ENCODE measurements at places on chromosomes 11 and 22.

DNA sequence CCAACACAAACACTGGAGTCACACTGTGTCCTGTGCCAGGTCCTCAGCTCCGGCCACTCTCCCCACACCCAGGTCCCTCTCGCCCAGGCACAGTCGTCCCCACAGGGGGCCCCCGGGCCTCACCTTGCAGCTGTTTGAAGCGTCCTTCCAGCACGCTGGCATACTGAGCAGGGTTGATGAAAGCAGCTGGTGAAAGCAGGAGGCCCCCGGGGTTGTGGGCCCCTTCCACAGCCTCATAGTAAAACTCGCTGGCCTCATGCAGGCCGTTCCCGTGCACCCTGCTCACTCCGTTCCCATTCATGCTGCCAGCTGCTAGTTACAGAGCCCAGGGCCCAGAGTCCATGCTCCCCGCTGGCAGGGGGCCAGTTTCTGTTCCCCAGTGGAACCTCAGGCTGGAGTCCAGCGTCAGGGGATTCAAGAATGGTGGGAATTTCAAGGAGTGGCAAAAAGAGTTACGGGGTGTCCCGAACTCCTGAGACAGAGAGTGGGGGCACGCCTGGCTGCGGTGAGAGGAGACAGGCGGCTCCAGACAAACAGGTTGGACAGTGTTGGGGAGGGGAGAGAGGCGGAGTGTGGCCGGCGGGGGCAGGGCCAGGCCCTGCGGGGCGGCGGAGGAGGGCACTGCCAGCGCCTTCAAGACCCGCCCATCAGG, 10.6 kb downstream of the SPTBN2 start:
- no peak for DNase-seq

DNA sequence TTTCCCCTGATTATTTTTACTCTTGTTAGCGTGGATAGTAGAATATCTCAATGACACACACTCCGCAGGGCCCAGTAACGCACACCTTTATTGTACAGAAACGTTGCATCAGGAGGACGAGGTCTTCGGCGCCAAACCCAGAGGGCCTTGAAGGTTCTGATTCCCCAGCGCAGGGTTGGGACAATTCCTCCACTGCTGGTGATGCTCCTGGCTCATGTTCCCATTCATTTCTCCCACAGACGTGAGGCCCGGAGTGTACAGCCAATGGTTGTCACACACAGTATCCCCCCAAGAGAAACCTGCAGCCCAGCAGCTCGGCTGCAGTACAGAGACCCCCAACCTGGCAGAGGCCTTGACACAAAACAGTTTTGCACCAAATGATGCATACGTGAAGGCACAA, 6.1 kb upstream of the ANO1 start:
- peak; percentile 17 for DNase-seq

DNA sequence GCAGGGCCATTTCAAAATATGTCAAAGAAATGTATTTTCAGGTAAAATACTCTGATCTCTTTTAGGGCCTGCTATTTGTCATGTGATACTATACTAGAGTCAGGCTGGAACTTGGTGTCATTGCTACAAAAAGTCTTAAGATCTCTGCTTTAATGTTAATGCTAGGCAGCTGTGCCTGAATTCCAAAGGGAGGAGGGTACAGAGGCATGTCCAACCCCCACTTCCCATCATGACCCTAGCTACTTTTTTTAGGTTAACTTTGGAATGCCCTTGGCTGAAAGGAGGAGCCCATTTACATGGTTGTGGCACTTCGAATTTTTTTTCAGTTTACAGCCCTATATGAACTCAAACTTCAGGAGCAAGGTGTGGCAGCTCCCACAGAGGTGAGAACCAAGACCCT, 58.1 kb downstream of the OSBP2 start:
- no peak for DNase-seq

- peak; percentile 47 for DNase-seq
Measured at GRCh38 chr11:58788355-58789023, 56.0 kb downstream of the GLYATL2 start.

- DNase-seq: peak; percentile 71
Measured at GRCh38 chr22:35367331-35367886, 13.5 kb upstream of the HMOX1 start.

- DNase-seq: no peak
Measured at GRCh38 chr11:12546660-12547059, 127.6 kb upstream of the TEAD1 start.

GRCh38 chr11:59678813-59679165, 10.0 kb upstream of the PATL1 start:
- no peak for DNase-seq

DNA sequence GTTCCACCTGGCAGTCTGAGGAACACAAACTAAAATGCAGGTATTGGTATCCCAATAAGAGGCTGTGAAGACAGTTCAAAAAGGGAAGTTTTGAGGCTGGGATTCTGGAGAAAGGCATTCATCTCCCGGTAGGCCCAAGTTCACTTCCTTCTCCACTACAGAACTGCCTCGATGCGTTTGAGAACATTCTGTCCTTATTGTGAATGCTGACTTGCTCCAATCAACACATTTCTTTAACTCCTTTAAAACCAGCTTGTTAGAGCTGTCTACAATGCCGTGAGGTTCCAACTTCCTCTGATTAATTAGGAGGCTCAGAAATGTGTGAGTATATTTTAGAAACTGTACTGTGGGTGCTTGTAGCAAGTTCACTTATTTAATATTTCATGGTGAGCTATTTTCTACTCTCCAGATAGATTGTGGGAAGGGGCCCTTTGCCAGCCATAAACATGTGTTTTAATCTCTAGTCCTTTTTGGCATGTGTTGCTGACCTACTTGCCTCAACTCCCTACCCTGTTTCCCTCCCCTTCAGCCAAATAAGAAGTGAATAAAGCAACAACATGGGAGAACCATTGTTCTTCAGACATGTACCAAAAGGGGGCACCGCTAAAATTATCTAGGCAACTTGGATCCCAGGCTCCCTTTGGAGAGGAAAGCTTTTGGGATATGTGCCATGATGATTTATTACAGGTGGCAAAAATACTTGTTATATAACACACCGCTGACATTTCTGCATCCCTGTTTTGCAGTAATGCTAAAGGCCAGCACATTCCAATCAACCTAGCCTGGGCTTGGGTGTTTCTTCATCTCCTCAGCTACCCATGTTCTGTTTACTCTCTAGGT, 245.6 kb downstream of the BLID start:
- no peak for DNase-seq

DNA sequence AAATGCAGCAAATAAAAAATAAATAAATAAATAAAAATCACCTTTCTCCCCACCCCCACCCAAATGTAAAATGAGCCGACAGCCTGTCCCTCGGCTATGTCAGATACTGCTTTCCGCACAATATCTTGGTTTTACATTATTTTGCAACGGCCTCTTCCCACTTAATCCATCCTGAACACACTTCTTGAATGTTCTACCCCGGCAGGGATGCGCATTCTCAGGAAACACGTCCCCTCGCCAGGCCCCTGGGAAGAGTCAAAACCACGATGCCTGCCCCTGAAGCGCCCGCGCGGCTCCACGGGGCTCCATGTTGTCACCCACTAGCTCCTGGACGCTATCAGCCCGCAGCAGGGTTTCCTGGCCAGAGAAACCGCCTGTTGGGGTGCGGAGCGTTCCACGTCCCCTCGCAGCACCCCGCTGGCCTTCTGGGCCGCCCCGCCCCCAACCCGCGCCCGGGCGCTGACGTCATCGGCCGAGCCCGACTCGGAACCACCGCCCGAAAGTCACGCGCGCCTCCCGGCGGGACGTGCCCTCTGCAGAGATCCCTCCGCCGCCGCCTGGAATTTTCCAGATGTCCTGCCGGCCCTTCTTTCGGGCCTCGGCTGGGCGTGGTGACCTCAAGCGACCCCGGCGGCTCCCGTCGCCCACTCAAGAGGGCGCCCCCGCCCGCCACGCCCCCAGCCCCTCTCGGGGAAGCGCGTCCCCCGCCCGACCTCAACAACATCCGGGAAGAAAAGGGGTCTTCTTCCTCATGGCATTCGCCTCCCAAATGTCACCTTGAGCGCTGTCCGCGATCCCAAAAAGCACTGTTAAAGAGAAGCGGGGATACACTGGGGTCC, 585 bp upstream of the NEAT1 start:
- peak; percentile 91 for DNase-seq

- DNase-seq: no peak
Measured at GRCh38 chr11:132450631-132451030, 1080.2 kb downstream of the NTM start.

DNA sequence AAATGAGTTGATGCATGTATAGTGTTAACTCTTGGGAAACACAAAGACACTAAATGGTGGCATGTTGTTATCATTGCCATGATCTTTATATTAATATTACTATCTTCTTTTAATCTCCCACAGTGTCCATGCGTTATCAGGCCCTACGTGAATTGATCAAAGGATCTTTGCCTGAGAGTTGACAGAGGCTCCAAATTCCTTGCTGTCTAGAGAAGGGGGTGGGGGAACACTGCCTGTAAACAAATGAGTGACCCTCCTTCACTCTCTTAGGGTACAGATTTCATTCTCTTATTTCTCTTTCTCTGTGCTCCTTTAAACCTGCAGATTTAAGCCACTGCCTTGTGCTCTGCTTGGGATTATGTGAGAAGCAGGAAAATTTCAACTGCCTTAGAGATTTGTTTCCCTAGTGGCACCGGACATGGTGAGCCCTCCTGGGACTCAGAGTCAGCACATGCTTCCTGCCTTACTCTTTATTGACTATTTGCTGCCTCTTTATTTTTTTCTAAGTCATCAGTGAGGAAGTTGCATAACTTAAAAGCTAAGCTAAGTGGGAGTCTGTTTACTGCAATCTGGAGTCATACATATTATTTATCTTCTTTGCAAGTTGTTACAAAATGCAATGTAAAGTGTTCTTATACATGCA, 122.9 kb downstream of the MAML2 start:
- DNase-seq: peak; percentile 62

DNA sequence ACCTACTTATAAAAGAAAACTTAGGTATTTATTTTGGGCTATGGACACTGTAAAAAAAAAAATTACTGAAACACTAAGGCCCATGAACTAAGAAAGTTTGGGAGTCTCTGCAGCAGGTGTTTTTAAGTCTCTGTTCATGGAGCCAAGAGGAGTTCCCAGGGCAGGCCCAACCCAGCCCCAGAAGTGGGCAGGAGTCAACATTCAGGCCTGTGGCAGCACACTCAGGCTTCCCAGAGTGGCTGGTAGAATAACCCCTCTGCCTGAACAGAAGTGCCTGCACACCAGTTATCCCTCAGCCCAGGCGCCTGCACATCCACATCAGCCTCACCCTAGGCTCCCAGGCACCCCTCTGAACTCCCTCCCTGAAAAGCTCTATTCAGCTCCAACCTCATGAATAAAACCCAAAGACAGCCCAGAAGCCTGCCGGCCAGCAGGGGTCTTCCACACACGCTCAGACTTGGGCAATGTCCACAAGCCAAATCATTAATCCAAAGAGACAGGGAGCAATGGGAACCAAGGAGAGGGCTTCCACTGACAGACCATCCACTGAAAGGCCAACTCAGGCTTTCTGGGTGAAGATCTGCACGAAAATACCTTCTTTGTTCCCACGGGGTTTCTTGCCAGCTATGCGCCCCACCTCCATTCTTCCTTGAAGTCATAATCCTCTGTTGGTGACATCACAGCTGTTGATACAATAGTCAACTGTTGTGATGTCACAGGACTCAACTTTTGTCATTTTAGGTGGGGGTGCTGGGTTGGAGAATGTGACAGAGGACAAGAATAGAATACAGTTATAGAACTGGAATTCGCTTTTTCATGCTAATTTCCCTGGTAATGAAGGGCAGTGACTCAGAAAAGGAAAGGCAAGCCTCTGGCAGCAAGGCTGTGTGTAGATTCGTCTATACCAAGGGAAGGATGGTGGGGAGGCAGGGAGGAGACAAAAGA, 83.7 kb downstream of the RPL27A start:
- DNase-seq: no peak

DNA sequence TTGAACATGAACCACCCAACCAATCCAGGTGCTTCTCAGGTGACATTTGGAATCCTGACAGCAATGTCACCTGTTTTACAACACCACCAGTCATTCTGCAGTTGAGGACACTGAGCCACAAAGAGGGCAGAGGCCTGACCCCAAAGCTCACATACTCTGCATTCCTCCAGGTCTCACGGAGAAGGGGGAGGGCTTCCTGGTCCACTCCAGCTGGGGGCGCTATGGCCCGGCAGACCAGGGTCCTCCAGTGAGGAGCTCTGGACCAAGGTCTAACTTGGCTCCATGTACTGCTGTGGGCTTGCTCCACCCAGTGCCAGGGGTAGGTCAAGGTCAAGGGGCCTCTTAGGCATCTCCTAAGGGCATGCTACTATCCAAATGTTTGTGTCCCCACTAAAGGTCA, 1.5 kb upstream of the PNPLA3 start:
- DNase-seq: no peak

GRCh38 chr11:68047437-68048290, 8.8 kb downstream of the TCIRG1 start:
- no peak for DNase-seq

GRCh38 chr11:36450110-36450572, 59.9 kb downstream of the TRAF6 start:
- no peak for DNase-seq

- no peak for DNase-seq
Measured at GRCh38 chr22:44314425-44315067, 1.8 kb upstream of the SHISAL1 start.

DNA sequence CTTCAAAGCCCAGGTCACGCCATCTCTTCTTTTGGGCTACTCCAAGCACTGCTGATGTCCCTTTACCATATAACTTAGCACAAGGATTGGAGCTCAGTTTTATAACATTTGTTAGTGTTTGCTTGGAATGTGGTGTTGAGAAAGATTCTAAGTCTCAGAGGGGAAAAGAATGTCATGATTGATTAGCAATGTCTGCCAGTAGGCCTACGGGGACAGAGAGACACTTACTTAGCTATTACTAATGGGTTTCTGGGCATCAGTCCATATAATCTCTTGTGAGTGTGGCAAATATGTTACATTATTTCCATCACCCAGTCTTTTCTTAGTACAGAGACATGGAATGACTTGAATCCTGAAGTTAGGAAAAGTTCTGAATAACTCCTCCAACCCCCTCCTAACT, 75.4 kb upstream of the FSHB start:
- DNase-seq: no peak

GRCh38 chr11:18248561-18248960, at the start of gene SAA2:
TSS of gene SAA2 (minus strand) at chr11:18248668. CDS start at chr11:18248011, 657 bp downstream.
- no peak for DNase-seq

DNA sequence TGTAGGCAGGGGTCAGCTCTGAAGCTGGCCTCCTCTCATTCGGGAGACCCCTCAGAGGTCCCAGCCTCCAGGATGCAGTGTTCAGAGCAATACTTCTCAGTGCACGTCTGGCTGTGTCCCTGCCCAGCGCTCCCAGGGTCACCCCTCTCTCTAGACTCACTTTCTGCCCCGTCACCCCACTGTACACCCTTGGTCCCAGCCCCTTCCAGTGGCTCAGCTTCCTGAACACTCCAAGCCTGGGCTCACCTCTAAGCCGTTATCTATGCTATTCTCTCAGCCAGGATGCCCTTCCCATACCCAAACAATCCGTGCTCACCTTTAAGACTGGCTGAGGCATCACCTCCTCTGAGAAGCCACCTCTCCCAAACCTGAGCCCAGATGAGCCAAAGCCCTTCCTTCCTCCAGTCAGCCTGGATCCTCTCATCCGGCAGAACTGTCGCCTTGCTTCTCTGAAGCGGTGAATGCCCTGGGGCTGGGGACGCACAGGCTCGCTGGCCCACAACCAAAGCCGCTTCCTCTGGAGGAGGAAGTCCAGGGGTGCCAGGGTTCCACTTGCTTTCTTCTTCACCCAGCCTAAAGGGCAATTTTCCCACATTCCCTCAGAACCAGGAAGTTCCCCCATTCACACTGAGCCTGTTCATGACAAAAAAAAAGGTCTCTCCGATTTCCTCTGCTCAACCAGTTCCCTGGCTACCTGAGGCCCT, 13.7 kb upstream of the CDKN1C start:
- no peak for DNase-seq

- peak; percentile 72 for DNase-seq
Measured at GRCh38 chr22:49999063-49999945, 13.3 kb downstream of the IL17REL start.

GRCh38 chr11:74009230-74009547, 304 bp upstream of the UCP3 start:
- no peak for DNase-seq

Measured in Peyer's patch (tissue), 4 donors.